Endothelial cell (in vitro differentiated cells): ENCODE measurements at places on chromosomes 11 and 22. TPM values are rescaled to one million over a fixed set of nuclear protein-coding genes. Genes with fewer than 3 reads are reported as not detected.

PATE4 gene
- total RNA-seq: 0.31 TPM

TMEM191C gene
- 0.92 TPM for total RNA-seq

CARNS1 gene
- not detected for total RNA-seq

GRCh38 chr22:38023045-38023444 is 34.2 kb upstream of the PICK1 start:
- peaks cover 13% of the 10 kb centered on the region for H3K27me3 ChIP-seq
- H3K27ac ChIP-seq: no peak overlapping the region
- H3K36me3 ChIP-seq: no peaks in the 10 kb centered on the region
- H3K4me3 ChIP-seq: no peak overlapping the region
- no peaks in the 10 kb centered on the region for H3K4me1 ChIP-seq

- H3K4me3 ChIP-seq: no peak overlapping the region
- H3K4me1 ChIP-seq: peaks cover 8% of the 10 kb centered on the region
- H3K27me3 ChIP-seq: peaks cover 2% of the 10 kb centered on the region
These were observed 88.8 kb downstream of the MRTFA start for GRCh38 chr22:40547729-40548143.

- no peak overlapping the region for H3K27ac ChIP-seq
- H3K27me3 ChIP-seq: no peaks in the 10 kb centered on the region
- H3K4me3 ChIP-seq: no peak overlapping the region
- H3K4me1 ChIP-seq: no peaks in the 10 kb centered on the region
- DNase-seq: no peak
- peaks cover 18% of the 10 kb centered on the region for H3K36me3 ChIP-seq
These were observed 39.8 kb downstream of the IL18BP start for GRCh38 chr11:72038491-72038890.

GRCh38 chr22:19150482-19151328 is 613 bp upstream of the GSC2 start:
- no peak overlapping the region for H3K27ac ChIP-seq
- H3K27me3 ChIP-seq: peaks cover 28% of the 10 kb centered on the region
- H3K4me3 ChIP-seq: peak overlapping the region; percentile 80
- H3K36me3 ChIP-seq: peaks cover 12% of the 10 kb centered on the region
- no peak for DNase-seq

GRCh38 chr11:93986716-93987115 is 34.4 kb upstream of the HEPHL1 start:
- no peak overlapping the region for H3K4me3 ChIP-seq
- DNase-seq: no peak
- H3K4me1 ChIP-seq: no peaks in the 10 kb centered on the region
- H3K36me3 ChIP-seq: no peaks in the 10 kb centered on the region
- peaks cover 7% of the 10 kb centered on the region for H3K27me3 ChIP-seq
- H3K27ac ChIP-seq: no peak overlapping the region
